ENCODE measurements at places on chromosomes 6 and 20. TPM values are rescaled to one million over a fixed set of nuclear protein-coding genes. Genes with fewer than 3 reads are reported as not detected.

GRCh38 chr6:17300637-17301036, 19.5 kb downstream of the RBM24 start:
- DNase-seq: no peak

DNA sequence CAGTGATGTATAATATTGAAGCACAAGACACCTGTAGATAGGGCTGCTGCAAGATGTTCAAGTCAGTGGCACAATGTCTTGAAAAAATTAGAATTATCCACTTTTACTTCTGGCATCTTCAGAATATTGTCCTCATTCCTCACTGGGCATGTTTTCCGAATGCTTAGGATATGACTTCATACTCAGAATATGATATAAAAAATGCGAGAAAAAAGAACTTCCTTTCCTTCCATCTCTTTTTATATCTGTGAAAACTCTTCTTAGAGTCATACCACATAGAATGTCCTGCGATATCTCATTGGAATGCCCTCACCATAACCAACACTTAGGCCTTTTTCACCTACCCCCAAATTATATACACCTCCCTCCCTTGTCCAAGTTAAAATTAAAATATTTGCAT, 4.6 kb downstream of the MAS1L start:
- DNase-seq: no peak

Gene ADGRF4
- total RNA-seq: not detected

Gene FGD2
- total RNA-seq: 1.8 TPM

Gene SALL4
- total RNA-seq: 0.66 TPM

Gene CASS4
- 3.4 TPM for total RNA-seq

GRCh38 chr6:157036245-157036711, 259.1 kb downstream of the ARID1B start:
- DNase-seq: no peak

Gene SPEF1
- 0.23 TPM for total RNA-seq

DNA sequence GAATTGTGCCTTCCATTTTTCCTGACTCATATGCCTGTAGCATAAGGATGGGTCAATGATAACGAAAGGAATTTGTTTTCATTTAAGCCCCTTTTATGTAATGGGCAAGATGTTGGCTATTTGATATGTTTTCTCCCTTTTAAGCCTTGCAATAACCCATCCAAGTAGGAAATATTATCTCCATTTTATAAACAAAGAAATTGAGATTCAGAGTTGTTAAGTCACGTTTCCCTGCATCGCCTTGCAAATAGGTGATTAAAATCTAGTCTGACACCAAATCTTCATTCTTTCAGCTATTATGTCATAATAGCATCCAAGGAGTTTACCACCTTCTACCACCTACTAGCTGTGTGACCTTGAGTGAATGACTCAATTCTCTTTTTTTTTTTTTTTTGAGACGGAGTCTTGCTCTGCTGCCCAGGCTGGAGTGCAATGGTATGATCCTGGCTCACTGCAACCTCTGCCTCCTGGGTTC, 7.0 kb downstream of the HNF4A start:
- DNase-seq: no peak

GRCh38 chr20:38373898-38374297, 27.6 kb downstream of the LBP start:
- DNase-seq: no peak

DNA sequence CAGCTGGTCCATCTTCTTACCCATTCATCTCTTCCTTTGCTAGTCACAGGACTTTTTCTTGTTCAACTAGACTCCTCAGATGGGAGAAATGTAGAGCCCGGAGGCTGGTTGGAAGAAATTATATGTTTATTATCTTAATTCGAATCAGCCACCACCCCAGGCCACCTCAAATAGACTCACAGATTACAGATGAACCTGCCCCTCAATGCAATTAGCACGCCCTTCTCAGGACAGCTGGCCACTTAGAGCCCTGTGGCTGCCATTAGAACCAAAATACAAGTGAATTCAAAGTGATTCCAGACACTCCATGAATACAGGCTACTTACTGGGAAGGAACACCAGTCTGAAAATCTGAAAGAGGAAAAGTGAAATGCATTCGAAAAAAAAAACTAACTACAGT, 176.4 kb downstream of the MAFB start:
- no peak for DNase-seq

DNA sequence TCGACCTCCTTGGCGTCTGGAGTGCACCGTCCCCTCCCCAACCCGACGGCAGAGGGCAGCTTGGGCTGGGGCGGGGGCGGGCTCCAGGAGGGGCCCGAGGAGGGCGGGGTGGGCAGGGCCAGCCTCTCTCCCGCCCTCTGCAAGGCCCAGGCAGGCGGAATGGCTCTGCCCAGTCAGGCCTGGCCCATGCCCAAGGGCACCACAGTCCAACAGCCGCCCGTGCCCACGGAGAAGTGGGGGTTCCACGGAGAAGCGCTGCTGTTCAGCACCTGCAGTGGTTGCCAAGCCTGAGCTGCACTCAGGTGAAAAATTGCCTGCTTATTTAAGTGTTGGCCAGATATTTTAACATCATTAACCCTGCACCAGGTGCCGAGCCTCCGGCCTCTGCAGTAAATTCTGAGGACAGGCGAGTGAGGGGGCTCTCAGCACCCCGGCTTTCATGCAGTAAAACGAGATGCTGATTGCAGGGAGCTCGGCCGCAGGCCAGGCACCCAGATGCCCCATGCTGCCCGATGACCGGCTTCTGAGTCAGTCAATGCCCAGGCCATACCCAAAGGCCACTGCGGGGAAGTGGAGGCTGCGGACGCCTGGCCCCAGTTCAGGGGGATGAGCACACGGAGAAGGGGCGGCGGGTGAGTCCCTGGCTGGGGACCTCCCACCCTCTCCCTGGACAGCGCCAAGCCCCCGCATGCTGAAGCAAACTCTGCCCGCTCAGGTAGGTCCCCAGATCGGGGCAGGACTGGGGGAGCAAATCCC, at the start of gene SRMS:
Gene SRMS, minus strand, starts transcription at position 25 of the 756 bp plus-strand sequence. CDS start 286 bp downstream, outside the sequence.
- no peak for DNase-seq

Gene PLEKHG1
- total RNA-seq: 4.4 TPM

Gene CTAGE9
- not detected for total RNA-seq

Gene LGSN
- not detected for total RNA-seq

Gene NFKBIE
- 24.8 TPM for total RNA-seq

Gene ANKRD66
- total RNA-seq: not detected

Gene AIF1
- 157 TPM for total RNA-seq
